ENCODE measurements at places on chromosomes 2 and 18.

DNA sequence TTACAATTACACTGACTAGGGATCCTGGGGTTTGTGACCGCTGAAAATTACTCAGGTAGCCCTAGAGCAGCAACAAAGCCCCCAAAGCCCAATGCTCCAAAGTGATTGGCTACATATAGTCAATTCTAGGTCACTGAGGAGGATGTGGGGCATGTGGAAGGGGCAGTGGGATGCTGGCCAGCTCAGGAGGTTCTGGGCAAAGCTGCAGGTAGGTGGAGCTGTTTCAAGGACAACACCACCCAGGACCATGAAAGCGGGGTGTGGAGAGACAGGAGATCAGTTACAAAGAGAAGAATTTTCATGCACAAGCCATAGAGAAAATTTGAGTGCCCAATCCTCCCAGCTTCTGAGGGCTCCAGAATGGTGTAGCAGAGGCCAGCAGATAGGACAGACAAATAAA, 75.0 kb upstream of the CCDC85A start:
- DNase-seq = no peak

- DNase-seq = no peak
These were observed 216.6 kb downstream of the SS18 start for GRCh38 chr18:25873833-25874232.

- DNase-seq = no peak
These were observed 25.0 kb upstream of the PHLPP1 start for GRCh38 chr18:62690236-62690815.

- DNase-seq = no peak
These were observed 913.5 kb downstream of the TDRD15 start for GRCh38 chr2:22037274-22037673.

- no peak for DNase-seq
These were observed 8.7 kb downstream of the CYP26B1 start for GRCh38 chr2:72138921-72139381.
